ENCODE measurements at places on chromosomes 4 and X. TPM values are rescaled to one million over a fixed set of nuclear protein-coding genes. Genes with fewer than 3 reads are reported as not detected.

Gene MAGEC3
- total RNA-seq = not detected

Gene RAB39B
- total RNA-seq = 0.85 TPM

Gene MAGEA2
- not detected for total RNA-seq

Gene EVC
- total RNA-seq = 36.8 TPM

Gene BEND2
- not detected for total RNA-seq

Gene DMP1
- total RNA-seq = not detected

Gene HS6ST2
- total RNA-seq = 0.14 TPM

Gene AIFM1
- total RNA-seq = 22.9 TPM

Gene GABRQ
- not detected for total RNA-seq

Gene CT45A7
- not detected for total RNA-seq

Gene SCFD2
- 27.4 TPM for total RNA-seq

Gene ADGRG4
- not detected for total RNA-seq

Gene DDX53
- not detected for total RNA-seq

Gene UCP1
- total RNA-seq = not detected

Gene FRMD7
- 0.09 TPM for total RNA-seq

Gene RTL5
- total RNA-seq = 1.6 TPM

Data from smooth muscle cell of bladder (primary cell).